SK-N-DZ (cell line): ENCODE measurements at places on chromosomes 4 and X.

DNA sequence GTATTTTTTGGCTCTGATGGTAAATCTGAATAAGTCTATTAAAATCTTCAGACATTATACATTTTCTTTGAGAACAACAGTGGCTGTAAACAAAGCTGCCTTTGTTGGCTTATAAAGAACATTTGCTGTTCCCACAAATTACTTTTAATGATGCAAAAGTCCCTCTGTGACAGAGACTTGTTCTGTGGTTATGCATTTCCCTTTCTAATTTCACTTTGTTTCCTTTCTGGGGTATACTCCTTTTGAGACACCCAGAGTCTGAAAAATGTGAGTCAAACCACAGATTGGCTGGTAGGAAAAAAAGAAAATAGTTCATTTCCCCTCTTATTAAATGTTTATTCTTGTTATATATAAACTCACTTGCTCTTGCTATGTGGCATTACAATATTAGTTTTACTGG, 402.4 kb downstream of the PACRGL start:
- DNase-seq = no peak

- no peak for DNase-seq
Observed at GRCh38 chr4:180832073-180832472, 1411.1 kb upstream of the TENM3 start.

DNA sequence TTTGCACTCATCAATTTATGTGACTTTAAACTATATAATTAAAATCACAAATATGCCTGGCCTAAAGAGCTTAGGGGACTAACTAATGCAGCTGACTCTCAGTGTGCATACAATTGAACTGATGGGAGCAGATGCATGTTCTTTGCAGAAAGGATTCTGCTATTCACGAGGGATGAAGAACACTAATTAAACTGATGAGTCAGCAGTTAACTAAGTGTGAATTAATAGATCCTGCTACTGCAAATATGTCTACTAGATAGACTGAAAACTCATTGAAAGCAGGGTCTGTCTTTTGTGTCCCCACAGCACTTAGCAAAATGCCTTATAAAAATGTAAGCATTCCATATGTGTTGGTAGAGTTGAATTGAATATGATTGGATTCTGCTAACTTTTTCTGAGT, 104.0 kb downstream of the SRPX start:
- DNase-seq = no peak

DNA sequence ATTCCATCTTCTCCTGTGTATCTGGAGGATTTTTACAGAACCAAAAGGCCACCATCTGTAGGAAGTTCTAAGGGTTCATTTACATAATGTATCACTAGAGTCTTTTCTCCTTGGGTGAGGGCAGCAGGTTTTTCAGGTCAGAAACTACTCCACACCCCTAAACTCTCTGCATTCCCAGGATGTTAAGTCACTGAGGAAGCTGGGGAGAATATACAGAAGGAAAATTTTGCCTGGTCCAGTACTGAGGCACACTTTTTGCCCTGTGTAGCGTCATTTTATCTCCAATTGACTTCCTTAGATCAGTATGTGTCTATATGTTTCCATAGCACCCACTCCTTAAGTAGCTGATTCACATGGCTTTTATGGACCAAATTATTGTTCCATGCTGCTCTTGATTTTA, 17.0 kb downstream of the XKRX start:
- DNase-seq = no peak

DNA sequence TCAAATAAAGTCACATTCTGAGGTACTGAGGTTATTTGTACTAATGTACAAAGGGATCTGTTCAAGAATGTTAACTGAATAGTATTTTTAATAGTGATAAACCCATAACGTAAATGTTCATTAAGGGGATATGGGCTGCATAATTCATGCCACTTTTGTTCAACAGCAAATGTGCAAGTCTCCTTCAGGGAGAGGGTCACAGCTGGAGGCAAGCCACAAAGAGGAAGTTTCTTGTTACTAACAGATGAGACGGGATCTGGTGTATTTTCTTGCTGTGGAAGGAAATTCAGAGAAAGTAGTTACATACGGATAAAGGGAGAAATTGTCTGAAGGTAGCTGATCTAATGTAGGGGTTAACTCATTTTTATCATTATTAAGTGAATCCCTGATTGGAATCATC, 10.0 kb downstream of the ZFP42 start:
- no peak for DNase-seq

DNA sequence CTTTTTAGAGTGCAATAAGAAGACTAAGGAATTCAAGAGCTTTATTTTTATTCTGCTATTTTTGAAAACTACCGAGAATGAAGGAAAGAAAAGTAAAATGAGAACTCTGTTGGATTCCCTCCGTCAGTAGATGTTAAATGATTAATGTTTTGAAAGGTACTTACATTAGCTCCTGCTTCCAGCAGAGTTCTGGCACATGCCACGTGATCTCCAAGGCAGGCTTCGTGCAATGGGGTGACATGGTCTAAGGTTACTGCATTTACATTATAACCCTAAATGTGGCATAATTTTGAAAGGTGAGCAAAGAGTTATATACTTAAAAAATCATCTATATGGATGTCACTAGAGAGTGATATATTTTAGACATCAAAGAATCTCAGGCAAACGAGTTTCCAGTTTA, 26.8 kb upstream of the SPATA4 start:
- no peak for DNase-seq

- DNase-seq = no peak
Observed at GRCh38 chr4:6198278-6198677, 2.1 kb downstream of the JAKMIP1 start.

- peak; percentile 9 for DNase-seq
Observed at GRCh38 chr4:51885363-51885762, 42.4 kb downstream of the DCUN1D4 start.

DNA sequence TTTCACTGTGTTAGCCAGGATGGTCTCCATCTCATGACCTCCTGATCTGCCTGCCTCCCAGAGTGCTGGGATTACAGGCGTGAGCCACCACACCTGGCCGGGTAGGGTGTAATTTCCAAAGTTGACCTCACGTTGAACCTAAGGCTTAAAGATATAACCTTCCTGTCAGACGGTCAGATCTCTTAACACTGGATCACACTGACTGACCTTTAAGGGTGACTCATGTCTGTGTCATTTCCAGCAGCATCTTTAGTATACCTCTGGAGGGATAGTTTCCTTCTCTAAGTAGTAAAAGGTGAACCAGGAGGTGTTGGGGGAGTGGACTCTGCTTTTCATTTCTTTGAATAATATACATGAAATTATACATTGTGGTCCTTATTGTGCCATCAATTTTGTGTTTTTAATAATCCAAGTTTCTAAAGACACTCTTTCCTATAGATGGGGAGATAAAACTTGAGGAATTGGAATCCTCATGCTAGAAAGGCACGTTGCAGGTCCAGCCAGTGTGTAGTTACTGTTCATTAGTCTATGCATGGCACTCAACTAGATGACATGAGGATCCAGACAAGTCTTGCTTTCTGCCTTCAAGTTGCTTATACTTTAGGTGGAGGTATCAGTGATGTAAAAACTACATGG, 45.7 kb downstream of the ARHGAP10 start:
- no peak for DNase-seq

- DNase-seq = no peak
Observed at GRCh38 chrX:154404625-154405192, 4.3 kb downstream of the DNASE1L1 start.

GRCh38 chr4:152943672-152944071, 7.5 kb downstream of the FHDC1 start:
- DNase-seq = no peak

DNA sequence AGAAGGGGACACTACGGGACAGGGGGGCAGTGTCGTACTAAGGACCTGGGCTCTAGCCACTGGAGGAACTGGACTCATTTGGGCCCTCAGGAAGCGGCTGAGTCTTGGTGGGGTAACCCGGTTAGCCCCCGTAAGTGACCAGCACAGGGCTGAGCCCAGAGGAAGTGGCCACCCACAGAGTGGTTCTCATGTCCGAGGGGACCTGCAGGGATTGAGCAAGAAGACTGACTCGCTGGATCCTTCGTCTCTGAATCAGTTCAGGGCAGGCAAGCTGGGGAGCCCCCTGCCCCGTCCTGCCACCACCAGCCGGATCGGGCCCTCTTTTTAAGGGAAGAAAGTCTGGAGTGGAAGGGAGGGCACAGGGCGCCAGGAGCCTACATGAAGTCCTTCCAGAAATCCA, 719 bp upstream of the BGN start:
- DNase-seq = no peak

- DNase-seq = no peak
Observed at GRCh38 chrX:109374262-109374960, 107.5 kb downstream of the GUCY2F start.

- DNase-seq = no peak
Observed at GRCh38 chrX:26100421-26100920, 37.7 kb upstream of the MAGEB18 start.

DNA sequence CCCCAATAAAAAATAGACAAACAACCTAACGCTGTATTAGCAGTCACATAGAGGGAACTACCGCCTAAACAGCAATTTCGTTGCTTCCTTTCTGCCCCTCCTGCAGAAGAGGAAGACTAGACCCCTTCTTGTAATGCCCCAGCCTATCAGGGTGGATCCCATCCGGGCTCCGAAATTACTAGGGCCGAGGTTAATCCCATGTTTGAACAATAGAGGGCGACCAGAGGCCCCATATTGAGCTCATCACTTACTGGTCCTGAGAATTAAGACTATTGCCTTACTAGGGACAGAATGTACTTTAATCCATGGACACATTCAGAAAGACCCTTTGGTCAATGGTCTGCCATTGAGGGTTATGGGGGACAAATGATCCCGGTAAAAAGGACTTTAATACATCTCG, 11.8 kb upstream of the ZNF630 start:
- peak; percentile 27 for DNase-seq

DNA sequence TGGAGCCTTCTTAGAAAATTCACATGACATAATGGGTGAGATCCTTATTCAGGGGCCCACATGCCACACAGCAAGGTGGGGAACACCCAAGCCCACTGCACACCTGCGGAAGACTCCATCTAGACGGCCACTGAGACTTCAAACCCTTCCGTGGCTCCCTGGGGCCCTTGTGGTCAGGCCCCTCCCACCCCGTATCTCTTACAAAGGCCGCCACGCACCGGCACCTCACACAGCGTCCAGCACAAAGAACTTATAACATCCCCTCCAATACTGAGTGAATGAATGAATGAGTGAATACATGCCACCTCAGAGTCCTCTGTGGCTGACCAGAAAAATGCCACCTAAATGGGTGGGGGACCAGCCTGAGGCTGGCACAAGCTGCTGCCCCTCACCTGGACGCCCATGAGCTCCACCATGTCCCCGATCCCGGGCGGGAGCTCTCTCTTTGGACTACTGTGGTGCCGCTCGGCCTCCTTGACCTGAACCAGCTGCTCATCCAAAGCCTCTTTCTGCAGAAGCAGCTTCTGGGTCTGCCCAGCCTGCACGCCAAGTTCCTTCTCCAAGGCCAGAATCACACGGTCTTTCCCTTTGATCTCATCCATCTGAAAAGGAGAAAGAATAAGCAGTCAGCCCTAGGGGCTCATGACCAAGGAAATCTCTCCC, 66.9 kb upstream of the C4orf50 start:
- DNase-seq = no peak

- no peak for DNase-seq
Observed at GRCh38 chrX:31547416-31547815, 475.6 kb upstream of the FTHL17 start.

- no peak for DNase-seq
Observed at GRCh38 chr4:26907731-26908599, 47.3 kb downstream of the STIM2 start.

GRCh38 chr4:37132975-37133360, 111.6 kb upstream of the NWD2 start:
- no peak for DNase-seq

DNA sequence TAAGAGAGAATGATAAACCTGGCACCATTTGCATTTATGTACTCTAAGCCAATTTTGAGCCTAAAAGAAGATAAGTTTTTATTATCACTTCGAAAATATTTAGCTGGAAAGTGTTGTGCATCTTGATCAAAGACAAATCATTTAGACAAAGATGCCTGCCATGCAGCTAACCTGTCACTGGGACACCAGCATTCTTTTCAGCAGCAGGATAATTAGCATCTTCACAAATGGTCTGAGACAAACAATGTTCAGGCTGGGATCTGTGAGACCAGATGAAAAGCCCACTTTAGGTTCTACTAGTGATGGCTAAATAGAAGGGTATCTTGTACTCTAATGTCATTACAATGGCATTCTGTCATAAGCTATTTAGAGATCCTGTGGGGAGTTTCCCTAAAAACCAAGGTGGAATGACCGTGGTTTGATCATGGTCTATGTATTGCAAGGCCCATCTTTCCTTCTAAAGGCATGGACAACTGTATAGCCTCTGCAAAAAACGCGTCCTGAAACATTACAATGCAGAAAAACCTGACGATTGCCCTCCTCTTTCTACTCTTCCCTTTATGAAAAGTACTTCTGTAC, 7.2 kb downstream of the PRDM8 start:
- no peak for DNase-seq

- no peak for DNase-seq
Observed at GRCh38 chrX:1883772-1884171, 268.9 kb downstream of the ASMT start.

GRCh38 chr4:158938220-158939044, 164.4 kb upstream of the RAPGEF2 start:
- no peak for DNase-seq

DNA sequence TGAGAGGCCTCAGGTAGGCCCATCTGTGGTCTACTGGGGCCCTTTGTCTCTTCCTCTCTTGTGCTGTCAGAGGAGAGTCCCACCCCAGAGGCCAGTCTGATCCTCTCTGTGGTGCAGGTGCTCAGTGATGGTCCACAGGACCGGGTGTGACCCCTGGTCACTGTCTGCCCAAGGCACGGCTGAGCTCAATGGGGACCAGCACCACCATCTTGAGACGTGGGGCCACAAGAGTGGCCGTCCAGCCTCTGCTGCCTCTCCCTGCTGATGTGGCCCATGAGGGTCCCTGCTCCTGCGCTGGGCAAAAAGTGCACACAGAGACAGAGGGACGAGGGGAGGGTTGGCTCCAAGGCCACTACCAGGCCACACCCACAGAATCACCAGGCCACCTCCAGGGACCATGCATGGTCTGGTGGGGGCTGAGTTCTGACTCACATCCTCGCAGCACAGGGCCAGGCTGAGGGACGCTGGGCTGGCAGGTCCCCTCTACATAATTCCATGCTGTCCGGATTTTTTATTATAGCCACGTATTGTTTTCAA, 88.3 kb downstream of the FAM53A start:
- no peak for DNase-seq

- no peak for DNase-seq
Observed at GRCh38 chr4:26062215-26062614, 148.2 kb downstream of the SMIM20 start.
